ENCODE measurements at places on chromosomes 11 and 22. TPM values are rescaled to one million over a fixed set of nuclear protein-coding genes. Genes with fewer than 3 reads are reported as not detected.

DNA sequence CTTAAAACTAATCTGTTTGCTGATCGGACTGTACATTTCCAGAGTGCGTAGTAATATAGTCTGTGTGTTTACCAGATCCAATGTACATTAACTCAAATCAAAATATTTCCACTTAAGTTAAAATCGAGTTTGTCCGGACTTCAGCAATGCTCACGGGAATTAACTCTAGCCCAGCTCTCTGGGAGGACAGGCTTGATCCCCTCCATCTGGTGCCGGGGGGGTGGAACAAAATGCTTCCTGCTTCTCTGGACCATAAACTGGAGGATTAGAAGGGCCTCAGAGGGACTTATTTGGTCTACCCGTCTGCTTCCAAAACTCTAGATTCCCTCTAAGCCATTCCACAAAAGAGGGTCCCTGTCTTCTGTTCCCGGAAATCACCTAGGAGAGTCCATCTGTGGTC lies 511.2 kb downstream of the BUD13 start:
- no peak overlapping the region for H3K4me3 ChIP-seq
- H3K4me1 ChIP-seq: no peaks in the 10 kb centered on the region
- H3K27ac ChIP-seq: no peak overlapping the region
- no peak for DNase-seq

GRCh38 chr11:122727101-122727929 lies 71.8 kb downstream of the UBASH3B start:
- no peaks in the 10 kb centered on the region for H3K4me1 ChIP-seq
- no peak overlapping the region for H3K27ac ChIP-seq
- H3K4me3 ChIP-seq: no peak overlapping the region
- no peaks in the 10 kb centered on the region for H3K27me3 ChIP-seq
- no peaks in the 10 kb centered on the region for H3K36me3 ChIP-seq
- no peak for DNase-seq

DNA sequence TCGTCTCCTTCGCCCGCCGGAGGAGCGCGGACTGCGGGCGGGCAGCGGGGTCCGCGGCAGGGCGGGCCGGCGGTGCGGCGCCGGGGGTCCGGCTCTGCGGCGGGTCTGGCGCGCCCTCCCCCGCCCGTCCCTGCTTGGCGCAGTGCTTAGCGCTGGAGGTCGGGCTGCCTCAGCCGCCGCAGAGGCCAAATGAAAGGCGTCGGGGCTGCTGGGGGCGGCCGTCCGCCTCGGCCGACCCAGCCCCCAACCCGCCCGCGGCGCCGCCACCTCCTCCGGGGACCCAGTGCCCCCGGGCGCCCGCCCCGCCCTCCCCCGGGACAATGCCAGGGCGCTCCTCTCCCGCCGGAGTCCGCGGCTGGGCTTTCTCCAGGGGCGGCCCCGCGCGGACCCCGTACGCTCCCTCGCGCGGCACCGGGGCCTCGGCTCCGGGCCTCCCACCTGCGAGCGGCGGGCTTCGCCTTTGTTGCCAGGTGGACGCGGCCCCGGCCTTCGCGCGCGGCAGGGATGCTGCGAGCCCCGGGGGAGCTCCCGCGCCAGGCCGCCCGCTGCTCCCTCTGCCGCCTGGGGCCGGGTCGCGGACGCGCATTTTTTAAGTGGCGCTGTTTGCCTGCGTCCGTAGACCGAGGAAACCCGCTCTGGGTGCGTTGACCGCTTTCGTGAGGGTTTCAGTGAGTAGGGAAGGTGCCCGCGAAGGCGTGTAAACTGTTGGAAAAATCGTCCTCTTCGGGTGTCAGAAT lies 583 bp downstream of the APLP2 start:
- H3K4me1 ChIP-seq: peaks cover 21% of the 10 kb centered on the region
- H3K4me3 ChIP-seq: peak overlapping the region; percentile 72

Gene RBMXL2
- total RNA-seq: not detected

Gene OR51A2
- total RNA-seq: not detected

Gene OR5F1
- not detected for total RNA-seq

Gene PDE3B
- 10.1 TPM for total RNA-seq

- H3K27ac ChIP-seq: no peak overlapping the region
- no peaks in the 10 kb centered on the region for H3K36me3 ChIP-seq
- DNase-seq: no peak
- H3K27me3 ChIP-seq: no peaks in the 10 kb centered on the region
- H3K4me3 ChIP-seq: no peak overlapping the region
These were observed 10.4 kb upstream of the MS4A10 start for GRCh38 chr11:60774726-60775125.

DNA sequence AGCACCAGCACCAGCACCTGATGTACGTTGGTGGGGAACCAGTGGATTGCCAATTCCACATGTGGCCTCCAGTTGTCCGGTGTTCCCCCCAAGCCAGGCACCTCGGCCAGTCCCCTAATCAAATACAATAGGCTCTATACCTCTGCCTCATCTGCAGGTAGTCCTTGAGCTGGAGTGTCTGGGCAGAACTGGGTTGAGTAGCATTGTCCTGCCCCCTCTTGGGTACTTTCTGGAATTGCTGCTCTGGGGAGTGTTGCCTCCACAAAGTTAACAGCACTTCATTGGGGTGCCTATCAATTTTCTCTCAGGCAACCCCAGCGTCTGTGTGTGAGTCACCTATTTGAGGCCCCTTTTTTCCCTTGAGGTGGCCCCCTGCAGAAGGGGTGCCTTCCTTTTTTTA lies 413.0 kb upstream of the LARGE1 start:
- H3K36me3 ChIP-seq: no peaks in the 10 kb centered on the region
- no peaks in the 10 kb centered on the region for H3K27me3 ChIP-seq
- no peak overlapping the region for H3K4me3 ChIP-seq
- H3K4me1 ChIP-seq: no peaks in the 10 kb centered on the region
- H3K27ac ChIP-seq: no peak overlapping the region
- no peak for DNase-seq

- H3K27ac ChIP-seq: no peak overlapping the region
- peaks cover 3% of the 10 kb centered on the region for H3K27me3 ChIP-seq
- no peak for DNase-seq
- no peak overlapping the region for H3K4me3 ChIP-seq
- no peaks in the 10 kb centered on the region for H3K36me3 ChIP-seq
- peaks cover 11% of the 10 kb centered on the region for H3K4me1 ChIP-seq
These were observed 57.3 kb upstream of the EIF3D start for GRCh38 chr22:36586271-36586670.

Gene OR51B2
- total RNA-seq: not detected

DNA sequence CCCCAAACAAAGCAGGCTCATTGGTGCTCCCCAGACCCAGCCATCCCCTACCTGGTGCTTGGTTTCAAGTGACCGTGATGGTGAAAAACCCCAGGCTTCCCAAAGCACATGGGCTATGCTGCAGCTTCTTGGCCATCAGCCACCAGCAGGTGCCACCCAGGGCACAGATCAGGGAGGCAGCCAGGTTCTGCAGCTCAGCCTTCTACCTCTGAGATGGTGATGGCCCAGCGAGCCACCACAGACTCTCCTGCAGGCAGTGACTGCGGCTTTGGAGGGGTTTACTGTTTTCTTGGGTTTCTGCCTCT lies 70.0 kb upstream of the ALX4 start:
- DNase-seq: no peak
- no peak overlapping the region for H3K4me3 ChIP-seq
- H3K27ac ChIP-seq: no peak overlapping the region
- H3K4me1 ChIP-seq: no peaks in the 10 kb centered on the region
- no peaks in the 10 kb centered on the region for H3K36me3 ChIP-seq

GRCh38 chr22:27638329-27639233 lies 163.0 kb downstream of the MN1 start:
- no peak for DNase-seq
- H3K27ac ChIP-seq: no peak overlapping the region
- H3K4me3 ChIP-seq: no peak overlapping the region
- H3K27me3 ChIP-seq: no peaks in the 10 kb centered on the region
- no peaks in the 10 kb centered on the region for H3K36me3 ChIP-seq

DNA sequence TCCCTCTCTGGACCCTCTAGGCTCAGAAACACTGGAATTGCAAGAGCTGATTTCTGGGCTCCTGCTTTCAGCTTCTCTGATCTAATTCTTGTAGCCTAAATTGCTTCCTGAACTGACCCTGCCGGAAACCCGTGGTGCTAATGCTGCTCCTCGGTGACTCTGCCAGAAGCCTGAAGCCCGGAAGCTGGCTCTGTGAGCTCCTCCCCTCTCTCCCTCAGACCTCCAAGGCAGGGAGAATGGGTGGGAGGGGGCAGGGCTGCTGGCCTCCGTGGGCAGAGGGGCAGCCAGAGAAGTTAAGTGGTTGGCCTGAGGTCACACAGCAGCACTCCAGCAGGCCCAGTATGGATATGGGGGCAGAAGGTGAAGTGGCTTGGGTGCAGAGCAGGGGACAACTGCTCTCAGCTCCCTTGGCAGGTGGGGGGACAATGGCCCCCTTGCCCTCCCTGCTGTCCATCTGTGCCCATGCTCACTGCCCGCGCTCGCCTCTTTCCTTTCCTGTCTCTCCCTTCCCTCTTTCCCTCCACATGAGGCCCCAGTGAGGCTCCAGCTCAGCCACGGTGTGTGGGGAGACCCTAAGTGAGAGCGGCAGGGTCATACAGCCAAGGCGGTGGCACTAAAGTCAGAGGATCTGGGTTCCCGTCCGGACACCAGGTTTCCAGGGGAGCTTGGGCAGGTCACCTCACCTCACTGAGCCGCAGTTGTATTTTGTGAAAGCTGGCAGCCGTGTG lies 16.2 kb downstream of the CAPN5 start:
- H3K4me3 ChIP-seq: peak overlapping the region; percentile 1
- no peaks in the 10 kb centered on the region for H3K36me3 ChIP-seq
- no peaks in the 10 kb centered on the region for H3K27me3 ChIP-seq
- peaks cover 24% of the 10 kb centered on the region for H3K4me1 ChIP-seq
- H3K27ac ChIP-seq: peak overlapping the region; percentile 45
- DNase-seq: no peak

DNA sequence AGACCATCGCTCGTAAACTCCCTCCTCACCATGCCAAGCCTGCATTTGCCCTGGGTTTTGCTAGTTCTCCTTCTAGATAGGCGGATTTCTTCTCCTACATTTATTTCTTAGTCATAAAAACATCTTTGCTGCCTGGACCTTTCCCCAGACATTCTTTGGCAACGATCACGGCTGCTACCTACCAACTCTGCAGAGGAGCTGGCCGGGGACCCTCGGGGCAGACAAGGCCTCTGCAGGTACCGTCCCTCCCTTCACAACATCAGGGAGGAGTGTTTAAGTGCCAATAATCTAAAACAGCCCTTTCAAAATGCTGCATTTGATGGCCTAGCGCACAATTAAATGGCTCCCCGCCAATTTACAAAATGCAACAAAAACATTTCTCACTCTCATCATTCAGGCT lies 34.4 kb downstream of the BRD1 start:
- no peak for DNase-seq
- H3K4me1 ChIP-seq: peaks cover 49% of the 10 kb centered on the region
- no peaks in the 10 kb centered on the region for H3K27me3 ChIP-seq
- H3K27ac ChIP-seq: no peak overlapping the region

GRCh38 chr11:92224407-92225124 lies at the start of gene FAT3:
Gene FAT3 (plus strand): TSS chr11:92224818. CDS start chr11:92352113, 127,295 bp downstream.
- H3K36me3 ChIP-seq: no peaks in the 10 kb centered on the region
- no peak for DNase-seq
- peak within 1 kb of the TSS; percentile 48 for H3K4me3 ChIP-seq
- H3K27ac ChIP-seq: peak within 1 kb of the TSS; percentile 74
- no peaks in the 10 kb centered on the region for H3K27me3 ChIP-seq

Gene DTX4
- 8.1 TPM for total RNA-seq

Gene MUC2
- not detected for total RNA-seq

DNA sequence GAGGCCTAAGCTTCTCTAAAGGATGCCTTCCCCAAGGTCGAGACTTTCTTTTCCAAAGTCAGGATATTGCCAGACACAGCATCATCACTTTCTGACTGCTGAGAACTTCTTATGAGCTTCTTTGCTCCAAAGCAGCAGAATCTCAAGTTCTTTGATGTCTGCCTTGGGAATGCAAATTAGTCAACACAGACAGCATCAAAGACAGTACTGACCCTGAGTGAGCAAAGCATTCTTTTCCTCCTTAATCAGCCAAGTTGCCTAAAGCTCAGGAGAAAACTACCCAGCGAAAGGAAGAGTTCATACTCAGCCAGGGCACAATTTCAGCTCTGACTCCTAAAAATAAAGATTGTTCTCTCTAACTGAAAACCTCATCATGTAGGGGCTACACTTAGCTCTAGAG lies 98.0 kb downstream of the SLC36A4 start:
- H3K4me1 ChIP-seq: no peaks in the 10 kb centered on the region
- no peak overlapping the region for H3K4me3 ChIP-seq
- H3K36me3 ChIP-seq: no peaks in the 10 kb centered on the region
- no peak for DNase-seq
- H3K27me3 ChIP-seq: no peaks in the 10 kb centered on the region

GRCh38 chr11:44574610-44575287 lies 9.3 kb downstream of the CD82 start:
- H3K27me3 ChIP-seq: no peaks in the 10 kb centered on the region
- H3K36me3 ChIP-seq: no peaks in the 10 kb centered on the region
- H3K4me1 ChIP-seq: peaks cover 72% of the 10 kb centered on the region
- H3K4me3 ChIP-seq: no peak overlapping the region
- H3K27ac ChIP-seq: no peak overlapping the region
- DNase-seq: no peak

DNA sequence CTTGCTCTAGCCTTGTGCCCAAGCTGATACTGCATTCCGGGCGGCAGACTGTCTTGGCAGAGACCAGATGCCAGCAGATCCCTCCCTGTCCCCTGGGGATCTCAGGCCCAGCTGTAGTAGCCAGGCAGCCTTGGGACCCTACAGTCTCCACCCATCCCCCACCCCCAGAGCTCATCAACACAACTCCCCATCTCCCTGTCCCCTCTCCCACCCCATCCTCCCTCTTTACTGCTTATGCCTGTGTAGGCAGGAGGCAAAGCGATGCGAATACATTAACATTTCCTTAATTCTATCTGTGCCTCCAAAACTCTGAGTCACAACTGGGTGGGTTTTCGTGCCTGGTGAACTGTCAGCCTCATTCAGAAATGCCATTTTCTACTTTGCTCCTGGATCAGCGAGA lies 547.6 kb downstream of the BUD13 start:
- DNase-seq: no peak
- H3K27ac ChIP-seq: no peak overlapping the region
- H3K27me3 ChIP-seq: no peaks in the 10 kb centered on the region
- no peak overlapping the region for H3K4me3 ChIP-seq
- no peaks in the 10 kb centered on the region for H3K36me3 ChIP-seq
- no peaks in the 10 kb centered on the region for H3K4me1 ChIP-seq

Gene BRD1
- total RNA-seq: 35.1 TPM

Gene CYP2D6
- total RNA-seq: 1.7 TPM

Gene ALG8
- total RNA-seq: 20.9 TPM

- H3K27me3 ChIP-seq: no peaks in the 10 kb centered on the region
- H3K36me3 ChIP-seq: no peaks in the 10 kb centered on the region
- H3K4me1 ChIP-seq: no peaks in the 10 kb centered on the region
- no peak overlapping the region for H3K27ac ChIP-seq
- no peak overlapping the region for H3K4me3 ChIP-seq
These were observed 94.5 kb downstream of the CASP12 start for GRCh38 chr11:104803776-104804175.

Gene HTR3B
- not detected for total RNA-seq

GRCh38 chr22:19106886-19107729 lies 15.1 kb downstream of the DGCR2 start:
- no peak for DNase-seq
- peaks cover 66% of the 10 kb centered on the region for H3K4me1 ChIP-seq
- H3K4me3 ChIP-seq: no peak overlapping the region
- no peaks in the 10 kb centered on the region for H3K27me3 ChIP-seq

GRCh38 chr11:1563697-1564534 lies 8.2 kb downstream of the DUSP8 start:
- no peak overlapping the region for H3K27ac ChIP-seq
- no peaks in the 10 kb centered on the region for H3K36me3 ChIP-seq
- no peak for DNase-seq
- H3K4me1 ChIP-seq: peaks cover 24% of the 10 kb centered on the region
- no peak overlapping the region for H3K4me3 ChIP-seq

- no peak overlapping the region for H3K4me3 ChIP-seq
- no peaks in the 10 kb centered on the region for H3K27me3 ChIP-seq
- H3K4me1 ChIP-seq: no peaks in the 10 kb centered on the region
These were observed 60.8 kb upstream of the PDE3B start for GRCh38 chr11:14582793-14583192.
